ENCODE measurements at places on chromosomes 5 and 9. TPM values are rescaled to one million over a fixed set of nuclear protein-coding genes. Genes with fewer than 3 reads are reported as not detected.
A peak's percentile ranks its signal among the peaks of the same experiment; 100 is the strongest.

The INSL6 gene
- total RNA-seq = not detected

The OR1J2 gene
- not detected for total RNA-seq

The PDE4D gene
- 3.1 TPM for total RNA-seq

The TMEM252 gene
- total RNA-seq = not detected

The PKN3 gene
- 15.2 TPM for total RNA-seq

The BHMT2 gene
- not detected for total RNA-seq

- no peak overlapping the region for H3K4me3 ChIP-seq
- peaks cover under 1% of the 10 kb centered on the region for H3K4me1 ChIP-seq
- DNase-seq = no peak
- H3K36me3 ChIP-seq = no peaks in the 10 kb centered on the region
- no peak overlapping the region for H3K27ac ChIP-seq
Measured at GRCh38 chr9:98833090-98833956, 25.9 kb downstream of the GALNT12 start.

- DNase-seq = no peak
- H3K4me3 ChIP-seq = no peak overlapping the region
- peaks cover 4% of the 10 kb centered on the region for H3K4me1 ChIP-seq
- no peaks in the 10 kb centered on the region for H3K36me3 ChIP-seq
- no peaks in the 10 kb centered on the region for H3K27me3 ChIP-seq
Measured at GRCh38 chr9:95181226-95181818, 136.2 kb downstream of the FANCC start.

GRCh38 chr5:173758676-173759075 lies 129.5 kb upstream of the CPEB4 start:
- no peaks in the 10 kb centered on the region for H3K27me3 ChIP-seq
- H3K4me1 ChIP-seq = no peaks in the 10 kb centered on the region
- no peak overlapping the region for H3K4me3 ChIP-seq

DNA sequence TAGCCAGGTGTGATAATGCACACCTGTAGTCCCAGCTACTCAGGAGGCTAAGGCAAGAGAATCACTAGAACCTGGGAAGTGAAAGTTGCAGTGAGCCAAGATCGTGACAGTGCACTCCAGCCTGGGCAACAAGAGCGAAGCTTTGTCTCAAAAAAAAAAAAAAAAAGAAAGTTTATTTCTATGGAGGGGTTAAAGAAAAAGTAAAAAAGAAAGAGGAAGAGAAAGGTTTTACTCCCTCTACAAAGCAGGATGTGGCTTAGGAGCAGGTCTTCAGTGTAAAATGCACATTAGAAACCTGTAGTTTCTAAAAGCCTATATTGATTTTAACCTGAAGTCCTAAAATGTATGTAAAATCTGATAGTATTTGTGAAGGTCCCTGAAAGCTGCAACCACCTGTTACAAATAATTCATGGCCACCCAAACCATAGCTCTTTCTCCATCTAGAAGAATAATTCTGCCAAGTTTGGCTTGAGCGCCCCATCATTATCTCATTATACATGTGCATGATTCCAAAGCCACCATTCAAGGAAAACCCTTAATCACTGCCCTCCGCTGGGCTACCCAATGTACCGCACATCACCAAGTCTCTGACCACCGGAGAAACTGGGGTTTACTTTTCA lies 3.4 kb downstream of the FNBP1 start:
- H3K27me3 ChIP-seq = peaks cover 9% of the 10 kb centered on the region
- H3K36me3 ChIP-seq = no peaks in the 10 kb centered on the region
- DNase-seq = no peak
- H3K27ac ChIP-seq = no peak overlapping the region

DNA sequence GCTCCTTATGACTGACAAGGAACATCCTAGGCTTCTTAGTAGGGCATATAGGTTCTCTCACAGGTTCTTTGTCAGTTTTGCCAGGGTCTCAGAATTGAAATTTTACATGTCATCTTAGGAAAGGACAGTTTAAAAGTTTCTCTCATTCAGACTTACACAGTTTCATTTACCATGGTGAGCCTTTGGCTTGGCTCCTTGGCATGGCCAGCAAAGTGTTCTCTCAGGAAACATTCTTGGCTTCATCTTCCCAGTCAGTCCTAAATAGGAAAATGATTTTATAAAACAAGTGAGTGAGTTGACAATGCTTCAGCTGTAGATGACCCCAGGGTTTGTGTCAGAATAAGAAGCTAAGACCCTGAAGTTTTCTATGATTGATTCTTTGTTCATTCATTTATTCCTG lies 191.6 kb downstream of the PCSK5 start:
- H3K27ac ChIP-seq = no peak overlapping the region
- H3K4me1 ChIP-seq = no peaks in the 10 kb centered on the region
- no peaks in the 10 kb centered on the region for H3K36me3 ChIP-seq
- no peak overlapping the region for H3K4me3 ChIP-seq

- H3K27me3 ChIP-seq = no peaks in the 10 kb centered on the region
- no peak overlapping the region for H3K4me3 ChIP-seq
- H3K27ac ChIP-seq = no peak overlapping the region
- DNase-seq = no peak
Measured at GRCh38 chr9:100290714-100291113, 62.0 kb downstream of the TEX10 start.

DNA sequence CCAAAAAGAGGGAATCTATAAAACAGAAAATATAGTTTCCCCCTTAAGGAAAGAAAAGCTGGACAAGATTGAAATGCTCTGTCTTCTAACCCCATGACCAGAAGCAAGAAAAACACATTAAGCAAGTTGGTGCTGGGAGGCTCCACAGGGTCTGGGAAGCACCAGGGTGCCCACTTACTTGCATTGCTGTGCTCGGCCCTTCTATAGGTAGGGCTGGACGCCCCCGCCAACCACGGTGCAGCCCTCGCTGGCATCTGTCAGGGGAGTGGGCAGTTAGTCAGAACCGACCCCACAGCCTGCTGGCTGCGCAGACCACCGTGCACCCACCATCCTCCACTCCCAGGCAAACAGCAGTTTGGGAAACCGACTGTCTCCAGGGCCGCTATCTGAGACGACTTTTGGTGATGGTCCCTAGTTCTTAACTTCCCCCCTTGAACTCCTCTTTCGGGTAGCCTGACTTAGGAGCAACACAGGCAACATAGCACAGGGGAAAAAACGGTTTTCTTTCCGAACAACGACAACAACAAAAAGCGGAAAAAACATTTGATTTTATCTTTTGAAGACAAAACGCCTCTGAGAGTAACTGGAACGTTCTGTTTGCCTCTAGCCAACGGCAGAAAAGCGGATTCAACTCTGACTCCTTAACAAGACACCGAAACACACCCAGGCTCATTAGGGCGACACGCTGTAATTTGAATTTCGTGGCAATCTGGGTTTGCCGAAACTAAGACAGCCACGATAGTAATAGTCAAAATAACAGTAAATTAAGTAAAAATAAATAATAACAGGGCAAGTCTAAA lies 3.9 kb downstream of the IRX2 start:
- H3K27me3 ChIP-seq = peaks cover 30% of the 10 kb centered on the region
- H3K36me3 ChIP-seq = peaks cover 34% of the 10 kb centered on the region
- peak overlapping the region; percentile 98 for H3K4me3 ChIP-seq
- peaks cover 12% of the 10 kb centered on the region for H3K4me1 ChIP-seq
- H3K27ac ChIP-seq = no peak overlapping the region

DNA sequence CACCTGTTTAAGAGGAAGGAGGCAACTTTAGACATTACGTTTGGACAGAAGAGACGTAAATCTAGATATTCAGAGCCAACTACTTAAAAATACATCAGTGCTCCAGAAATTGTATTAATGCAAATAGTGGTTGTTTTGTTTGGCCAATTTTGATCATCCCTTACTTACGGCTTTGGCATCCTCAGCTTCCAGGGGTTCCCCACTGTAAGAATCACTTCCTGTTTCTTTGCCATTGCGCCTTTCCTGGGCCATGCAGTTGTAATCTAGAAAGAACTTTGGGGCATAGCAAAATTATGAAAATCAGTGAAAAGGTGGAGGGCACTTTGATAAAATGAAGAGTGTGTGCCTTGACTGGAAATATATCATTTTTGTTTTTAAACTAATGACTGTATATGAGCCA lies 537.2 kb upstream of the TLE4 start:
- H3K36me3 ChIP-seq = no peaks in the 10 kb centered on the region
- no peaks in the 10 kb centered on the region for H3K4me1 ChIP-seq
- H3K4me3 ChIP-seq = no peak overlapping the region
- no peaks in the 10 kb centered on the region for H3K27me3 ChIP-seq
- DNase-seq = no peak

DNA sequence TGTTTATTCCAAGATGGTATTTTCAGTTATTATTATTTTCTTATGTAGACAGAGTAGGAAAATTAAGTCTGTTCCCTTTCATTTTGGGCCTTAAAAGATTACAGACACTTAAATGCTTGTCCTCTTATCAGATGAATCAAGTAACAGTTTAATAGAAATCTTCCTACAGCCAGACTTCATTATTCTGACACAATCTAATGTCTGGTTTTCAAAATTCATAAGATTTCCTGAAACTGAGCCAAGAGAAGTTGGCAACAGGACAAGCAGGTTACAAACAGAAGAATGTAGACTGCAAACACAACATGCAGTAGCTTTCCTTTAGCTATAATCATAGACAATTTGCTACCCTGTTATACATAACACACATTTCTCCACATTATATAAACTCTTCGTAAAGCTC lies 130.5 kb downstream of the FBXL17 start:
- H3K27ac ChIP-seq = no peak overlapping the region
- H3K27me3 ChIP-seq = no peaks in the 10 kb centered on the region
- no peak overlapping the region for H3K4me3 ChIP-seq
- DNase-seq = no peak

GRCh38 chr5:84794486-84795035 lies 409.9 kb upstream of the EDIL3 start:
- H3K27ac ChIP-seq = no peak overlapping the region
- no peaks in the 10 kb centered on the region for H3K27me3 ChIP-seq
- H3K36me3 ChIP-seq = no peaks in the 10 kb centered on the region
- no peak for DNase-seq
- H3K4me3 ChIP-seq = no peak overlapping the region

DNA sequence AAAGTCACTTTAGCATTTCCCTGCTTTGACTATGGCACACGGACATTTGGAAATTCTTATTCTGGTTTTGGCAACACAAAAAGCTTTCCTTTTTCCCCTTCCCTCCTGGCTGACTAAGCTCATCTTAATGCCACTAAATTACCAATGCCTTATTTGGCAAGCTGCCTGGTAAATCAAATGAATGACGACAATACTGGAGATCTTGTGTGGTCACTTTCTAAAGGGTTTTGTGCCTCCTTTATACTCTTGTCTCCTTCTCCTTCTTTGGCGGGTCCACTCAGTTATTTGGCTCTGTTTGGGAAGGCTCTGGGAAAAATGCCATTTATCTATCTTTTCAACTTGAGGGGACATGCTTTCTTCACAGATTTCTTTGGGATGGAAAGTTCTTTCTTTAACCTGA lies 34.9 kb downstream of the SH3GL2 start:
- H3K4me1 ChIP-seq = peaks cover 3% of the 10 kb centered on the region
- H3K27me3 ChIP-seq = no peaks in the 10 kb centered on the region
- no peak for DNase-seq
- no peak overlapping the region for H3K4me3 ChIP-seq

DNA sequence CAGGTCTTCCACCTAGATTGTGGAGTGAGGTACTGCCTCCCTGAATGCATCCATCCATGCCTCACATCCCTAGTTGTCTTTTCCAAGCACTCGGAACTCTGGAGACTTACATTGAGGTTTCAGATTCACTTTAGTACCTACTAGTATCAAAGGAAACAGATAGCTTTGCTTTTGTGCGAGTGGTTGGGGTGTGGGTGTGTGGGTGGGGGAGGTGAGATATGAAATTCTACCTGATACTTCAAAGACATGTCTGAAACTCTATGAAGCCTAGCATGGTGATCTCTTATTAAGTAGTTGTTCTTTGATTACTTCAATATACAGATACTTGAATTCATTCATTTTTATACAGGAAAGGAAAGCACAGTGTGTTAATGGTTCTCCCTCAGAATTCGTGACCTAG lies 64.4 kb downstream of the MCCC2 start:
- H3K4me3 ChIP-seq = no peak overlapping the region
- no peak for DNase-seq
- no peak overlapping the region for H3K27ac ChIP-seq
- no peaks in the 10 kb centered on the region for H3K4me1 ChIP-seq
- H3K27me3 ChIP-seq = no peaks in the 10 kb centered on the region
- peaks cover 3% of the 10 kb centered on the region for H3K36me3 ChIP-seq
